PC-9 (cell line): ENCODE measurements at places on chromosomes 13 and 19. TPM values are rescaled to one million over a fixed set of nuclear protein-coding genes. Genes with fewer than 3 reads are reported as not detected.

The KLK14 gene
- total RNA-seq, result 0.35 and 0.57 TPM in 2 replicates

DNA sequence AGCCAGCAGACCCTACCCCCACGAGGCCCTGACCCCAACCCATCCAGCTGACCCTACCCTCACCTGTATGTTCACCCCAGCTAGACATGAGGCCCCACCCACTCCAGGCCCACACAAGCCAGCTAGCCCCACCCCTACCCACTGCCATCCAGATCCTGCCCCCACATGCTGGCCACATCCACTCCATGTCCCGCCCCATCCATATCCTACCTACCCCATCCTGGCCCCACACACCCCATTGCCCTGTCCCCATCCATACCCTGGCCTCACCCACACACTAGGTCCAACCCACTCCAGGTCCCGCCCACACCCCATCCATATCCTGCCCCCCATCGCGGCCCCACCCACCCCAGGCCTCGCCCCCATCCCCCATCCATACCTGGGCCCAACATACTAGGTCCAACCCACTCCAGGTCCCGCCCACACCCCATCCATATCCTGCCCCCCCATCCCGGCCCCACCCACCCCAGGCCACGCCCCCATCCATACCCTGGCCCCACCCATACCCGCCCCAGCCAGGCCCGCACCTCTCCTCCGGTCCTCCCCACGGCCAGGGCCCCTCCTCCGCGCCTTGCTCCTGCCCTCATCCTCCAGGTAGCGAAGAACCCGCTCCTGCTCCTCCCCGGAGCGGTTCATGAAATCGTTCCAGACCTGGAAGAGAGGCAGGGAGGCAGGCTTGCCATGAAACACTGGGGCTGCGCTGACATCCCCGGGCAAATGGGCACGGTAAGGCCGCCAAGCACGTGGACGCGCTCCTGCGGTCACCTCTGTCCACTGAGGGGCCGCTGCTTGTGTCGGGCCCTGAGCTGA, 7.2 kb downstream of the RNU6-9 start:
- no peak for DNase-seq
- H3K36me3 ChIP-seq, result no peaks in the 10 kb centered on the region
- H3K4me3 ChIP-seq, result no peak overlapping the region
- no peak overlapping the region for H3K27ac ChIP-seq
- no peaks in the 10 kb centered on the region for H3K4me1 ChIP-seq

The LILRA5 gene
- not detected in 2 replicates for total RNA-seq

DNA sequence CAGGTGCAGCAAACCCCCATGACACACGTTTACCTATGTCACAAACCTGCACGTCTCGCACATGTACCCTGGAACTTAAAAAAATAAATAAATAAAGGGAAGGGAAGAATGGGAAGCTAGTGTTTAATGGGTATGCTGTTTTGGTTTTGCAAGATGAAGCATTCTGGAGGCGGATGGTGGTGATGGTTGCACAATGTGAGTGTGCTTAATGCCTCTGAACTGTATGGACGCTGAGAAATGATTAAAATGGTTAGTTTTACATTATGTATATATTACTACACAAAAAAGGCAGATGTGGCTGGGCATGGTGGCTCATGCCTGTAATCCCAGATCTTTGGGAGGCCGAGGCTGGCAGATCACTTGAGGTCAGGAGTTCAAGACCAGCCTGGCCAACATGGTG, 17.8 kb downstream of the NFILZ start:
- H3K27me3 ChIP-seq, result peaks cover 29% of the 10 kb centered on the region
- H3K4me3 ChIP-seq, result no peak overlapping the region
- H3K27ac ChIP-seq, result no peak overlapping the region
- no peaks in the 10 kb centered on the region for H3K4me1 ChIP-seq
- H3K36me3 ChIP-seq, result no peaks in the 10 kb centered on the region
- DNase-seq, result no peak

DNA sequence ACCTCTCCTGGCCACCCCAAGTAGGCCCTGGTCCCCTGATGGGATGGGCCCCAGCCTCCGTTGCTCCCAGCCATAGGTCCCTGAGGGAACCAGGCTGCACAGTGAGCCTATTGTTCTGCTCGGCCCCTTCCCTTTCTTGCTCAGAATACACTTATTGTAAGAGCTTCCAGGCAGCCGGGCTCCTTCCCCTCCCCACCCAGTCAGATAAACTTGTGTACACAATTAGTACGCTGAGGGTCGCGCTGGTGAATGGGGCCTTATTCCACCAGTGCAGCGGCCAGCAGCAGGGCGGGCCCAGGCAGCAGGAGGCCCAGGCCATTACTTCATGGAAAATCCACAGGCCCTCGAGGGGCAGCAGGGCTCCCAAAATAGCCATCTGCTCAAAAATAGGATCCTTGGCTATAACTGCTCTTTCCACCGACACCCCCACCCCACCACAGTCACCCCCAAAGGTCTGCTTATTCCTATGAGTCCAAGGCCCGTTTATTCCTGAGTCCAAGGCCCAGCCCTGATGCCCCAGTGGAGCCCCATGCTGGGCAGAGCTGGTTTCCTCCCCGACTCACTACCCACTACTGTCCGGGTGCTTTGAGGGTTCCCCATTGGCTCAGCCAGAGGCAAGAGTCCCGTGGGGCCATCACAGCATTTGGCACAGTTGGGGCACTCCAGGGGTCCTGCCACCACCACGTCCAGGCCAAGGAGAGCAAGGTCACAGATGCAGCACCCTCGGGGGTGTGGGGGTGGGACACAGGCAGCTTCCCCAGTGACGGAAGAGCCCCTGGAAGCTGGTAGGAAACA, 22.1 kb downstream of the CAPN12 start:
- H3K36me3 ChIP-seq, result peaks cover 59% of the 10 kb centered on the region
- peaks cover 11% of the 10 kb centered on the region for H3K4me1 ChIP-seq
- H3K4me3 ChIP-seq, result no peak overlapping the region

GRCh38 chr19:1460033-1460995, 10.4 kb downstream of the APC2 start:
- no peak overlapping the region for H3K27ac ChIP-seq
- no peaks in the 10 kb centered on the region for H3K36me3 ChIP-seq
- DNase-seq, result no peak
- no peak overlapping the region for H3K4me3 ChIP-seq
- no peaks in the 10 kb centered on the region for H3K4me1 ChIP-seq

GRCh38 chr13:110925023-110925612, 10.2 kb upstream of the ANKRD10 start:
- no peak overlapping the region for H3K4me3 ChIP-seq
- H3K36me3 ChIP-seq, result no peaks in the 10 kb centered on the region
- H3K27me3 ChIP-seq, result peaks cover 32% of the 10 kb centered on the region; the same call in 1 of the 2 replicates
- DNase-seq, result no peak
- no peak overlapping the region for H3K27ac ChIP-seq

GRCh38 chr19:6070207-6070681, 40.1 kb downstream of the RFX2 start:
- no peaks in the 10 kb centered on the region for H3K27me3 ChIP-seq
- no peak for DNase-seq
- no peak overlapping the region for H3K27ac ChIP-seq
- H3K4me1 ChIP-seq, result peaks cover 35% of the 10 kb centered on the region
- H3K4me3 ChIP-seq, result no peak overlapping the region
- H3K36me3 ChIP-seq, result no peaks in the 10 kb centered on the region

The ADGRE3 gene
- total RNA-seq, result not detected in 2 replicates

DNA sequence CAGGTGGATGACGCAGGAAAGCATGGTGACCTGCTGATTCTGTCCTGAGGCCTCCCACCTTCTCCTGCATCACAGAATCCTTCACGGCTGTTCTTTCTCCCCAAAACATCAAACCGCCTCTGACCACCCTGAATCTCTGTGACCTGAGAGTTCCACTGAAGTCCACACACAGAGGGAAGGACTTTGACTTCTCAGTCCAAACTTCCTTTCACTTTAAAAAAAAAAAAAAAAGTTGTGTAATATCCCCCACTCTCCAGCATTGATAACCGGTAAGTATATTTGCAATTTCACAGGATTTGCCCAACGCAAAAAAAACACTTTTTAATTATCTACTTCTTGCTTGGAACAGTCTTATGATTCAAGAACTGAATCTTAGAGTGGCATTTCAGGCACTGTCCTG, 259.5 kb upstream of the IRS2 start:
- no peaks in the 10 kb centered on the region for H3K27me3 ChIP-seq
- DNase-seq, result no peak
- no peak overlapping the region for H3K4me3 ChIP-seq
- peaks cover 10% of the 10 kb centered on the region for H3K4me1 ChIP-seq
- H3K27ac ChIP-seq, result no peak overlapping the region
- H3K36me3 ChIP-seq, result no peaks in the 10 kb centered on the region

DNA sequence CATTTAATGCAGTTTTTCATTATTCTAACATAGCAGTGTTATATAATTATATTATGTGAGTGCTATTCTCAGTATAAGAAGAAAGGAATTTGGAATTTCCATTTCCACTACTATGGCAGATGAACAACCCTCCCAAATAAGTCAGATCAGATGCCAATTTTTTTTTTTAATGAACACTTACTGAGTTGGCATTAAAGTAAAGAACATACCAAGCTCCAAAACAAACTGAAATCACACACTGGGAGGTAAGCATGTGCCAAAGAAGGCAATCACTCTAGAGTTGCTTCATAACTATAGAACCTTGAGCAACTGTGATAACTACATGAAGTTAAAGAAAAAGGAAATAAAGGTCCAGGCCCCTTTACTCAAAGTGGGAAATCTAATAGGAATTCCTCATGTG, 90.3 kb downstream of the RNF17 start:
- H3K4me1 ChIP-seq, result no peaks in the 10 kb centered on the region
- H3K27me3 ChIP-seq, result no peaks in the 10 kb centered on the region
- H3K27ac ChIP-seq, result no peak overlapping the region
- H3K36me3 ChIP-seq, result no peaks in the 10 kb centered on the region

The CLEC4M gene
- total RNA-seq, result not detected in 2 replicates

- H3K4me1 ChIP-seq, result no peaks in the 10 kb centered on the region
- H3K27me3 ChIP-seq, result no peaks in the 10 kb centered on the region
- no peak for DNase-seq
- no peak overlapping the region for H3K4me3 ChIP-seq
- H3K36me3 ChIP-seq, result no peaks in the 10 kb centered on the region
Measured at GRCh38 chr13:38440666-38441065, 91.0 kb downstream of the UFM1 start.

DNA sequence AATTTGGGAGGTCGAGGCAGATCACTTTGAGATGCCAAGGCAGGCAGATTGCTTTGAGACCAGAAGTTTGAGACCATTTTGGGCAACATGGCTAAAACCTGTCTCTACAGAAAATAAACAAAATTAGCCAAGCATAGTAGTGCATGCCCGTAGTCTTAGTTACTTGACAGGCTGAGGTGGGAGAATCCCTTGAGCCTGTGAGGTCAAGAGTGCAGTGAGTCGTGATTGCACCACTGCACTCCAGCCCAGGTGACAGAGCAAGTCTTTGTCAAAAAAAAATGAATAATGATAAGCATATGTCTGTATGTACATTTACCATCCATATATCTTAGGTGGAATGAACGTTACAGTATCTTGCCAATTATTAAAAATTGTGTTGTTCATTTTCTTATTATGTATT, 2447.7 kb downstream of the PCDH9 start:
- no peaks in the 10 kb centered on the region for H3K36me3 ChIP-seq
- H3K27ac ChIP-seq, result no peak overlapping the region
- no peak overlapping the region for H3K4me3 ChIP-seq
- H3K4me1 ChIP-seq, result no peaks in the 10 kb centered on the region
- no peaks in the 10 kb centered on the region for H3K27me3 ChIP-seq

DNA sequence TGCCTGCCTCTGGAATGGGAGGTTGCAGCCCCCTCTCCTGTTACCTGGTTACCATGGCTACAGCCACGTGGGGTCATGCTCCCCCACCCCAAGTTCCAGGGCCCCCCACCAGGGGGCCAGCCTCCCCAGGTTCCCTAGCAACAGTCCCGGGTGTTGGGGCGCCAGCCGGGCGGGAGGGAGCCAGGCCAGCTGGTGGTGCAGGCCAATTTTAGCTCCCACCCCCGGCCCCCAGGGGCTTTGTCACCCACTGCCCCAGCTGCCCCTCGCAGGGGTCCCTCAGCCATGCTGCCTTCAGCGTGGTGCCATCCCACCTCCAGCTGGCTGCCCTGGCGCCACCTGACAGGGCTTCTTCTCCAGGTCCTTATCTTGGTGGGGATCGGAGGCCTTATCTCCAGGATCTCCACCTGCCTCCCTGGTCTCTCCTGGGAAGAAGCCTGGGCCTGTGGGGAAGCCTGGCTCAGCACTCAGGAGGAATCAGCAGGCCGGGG, 3.0 kb downstream of the MARK4 start:
- H3K36me3 ChIP-seq, result no peaks in the 10 kb centered on the region
- no peaks in the 10 kb centered on the region for H3K27me3 ChIP-seq
- H3K27ac ChIP-seq, result no peak overlapping the region
- no peak for DNase-seq
- H3K4me1 ChIP-seq, result peaks cover 16% of the 10 kb centered on the region

The UBAC2 gene
- total RNA-seq, result 80.3 and 82.2 TPM in 2 replicates

The IGFL2 gene
- total RNA-seq, result 1.0 TPM in 1 of 2 replicates, not detected in the other

The KCNJ14 gene
- total RNA-seq, result 5.4 and 8.3 TPM in 2 replicates
